ENCODE measurements at places on chromosomes 12 and 14. TPM values are rescaled to one million over a fixed set of nuclear protein-coding genes. Genes with fewer than 3 reads are reported as not detected.

DNA sequence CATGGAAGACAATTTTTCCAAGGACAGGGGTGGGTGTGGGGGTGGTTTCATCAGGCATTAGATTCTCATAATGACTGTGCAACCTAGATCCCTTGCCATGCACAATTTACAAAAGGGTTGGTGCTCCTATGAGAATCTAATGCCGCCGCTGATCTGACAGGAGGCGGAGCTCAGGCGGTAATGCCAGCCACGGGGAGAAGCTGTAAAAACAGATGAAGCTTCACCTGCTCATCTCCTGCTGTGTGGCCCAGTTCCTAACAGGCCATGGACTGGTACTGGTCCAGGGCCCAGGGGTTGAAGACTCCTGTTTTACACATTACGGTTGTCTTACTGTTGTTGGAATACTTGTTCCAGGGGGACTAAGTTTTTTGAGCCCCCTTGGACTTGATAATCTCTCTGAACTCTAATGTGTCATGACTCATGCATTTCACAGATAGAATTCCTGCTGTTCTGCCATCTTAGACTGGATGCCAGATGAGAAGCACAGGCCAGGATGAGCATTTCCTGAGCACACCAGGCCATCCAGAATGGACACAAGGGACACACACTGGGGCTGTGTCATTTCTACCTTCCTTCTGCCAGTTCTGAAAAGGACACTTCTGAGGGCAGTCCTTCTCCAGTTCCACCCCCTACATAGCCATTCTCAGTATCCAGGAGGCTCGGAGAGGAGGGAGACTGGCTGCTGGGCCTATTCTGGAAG, 5.8 kb downstream of the PLEKHD1 start:
- no peaks in the 10 kb centered on the region for H3K4me1 ChIP-seq
- H3K36me3 ChIP-seq: no peaks in the 10 kb centered on the region
- no peak overlapping the region for H3K27ac ChIP-seq
- no peak overlapping the region for H3K4me3 ChIP-seq

The KCNH3 gene
- total RNA-seq: 0.30 TPM

DNA sequence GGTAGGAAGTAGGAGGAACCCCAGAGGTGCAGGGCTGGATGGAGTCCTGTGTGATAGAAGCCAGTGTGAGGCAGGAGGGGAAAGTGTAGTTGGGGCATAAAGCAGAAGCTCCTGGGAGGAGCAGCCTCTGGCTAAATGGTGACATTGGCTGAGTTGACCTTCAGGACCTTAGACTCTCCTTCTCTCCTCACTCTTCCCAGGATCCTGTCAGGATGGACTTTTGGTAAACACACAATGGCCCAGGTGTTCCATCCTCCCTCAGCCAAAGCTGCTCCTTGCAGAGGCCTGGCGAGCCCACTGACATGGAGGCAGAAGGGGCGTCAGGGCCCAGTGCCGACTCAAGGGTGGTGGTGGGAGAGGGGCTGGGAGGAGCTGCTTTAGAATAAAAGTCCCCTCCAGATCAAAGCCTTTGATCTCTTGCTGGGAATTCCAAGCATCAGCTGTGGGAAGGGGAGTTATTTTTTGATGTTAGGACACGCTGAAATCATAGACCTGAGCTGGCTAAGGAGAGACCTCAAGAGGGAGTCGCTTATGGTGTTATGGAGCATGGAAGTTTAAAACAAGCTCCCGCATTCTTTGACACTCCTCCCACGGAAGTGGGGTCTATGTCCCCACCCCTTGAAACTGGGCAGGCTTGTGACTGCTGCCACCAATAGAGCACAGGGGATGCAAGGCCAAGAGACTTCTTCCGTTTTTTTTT, 44.1 kb downstream of the SMIM41 start:
- no peak for DNase-seq
- H3K4me1 ChIP-seq: no peaks in the 10 kb centered on the region

DNA sequence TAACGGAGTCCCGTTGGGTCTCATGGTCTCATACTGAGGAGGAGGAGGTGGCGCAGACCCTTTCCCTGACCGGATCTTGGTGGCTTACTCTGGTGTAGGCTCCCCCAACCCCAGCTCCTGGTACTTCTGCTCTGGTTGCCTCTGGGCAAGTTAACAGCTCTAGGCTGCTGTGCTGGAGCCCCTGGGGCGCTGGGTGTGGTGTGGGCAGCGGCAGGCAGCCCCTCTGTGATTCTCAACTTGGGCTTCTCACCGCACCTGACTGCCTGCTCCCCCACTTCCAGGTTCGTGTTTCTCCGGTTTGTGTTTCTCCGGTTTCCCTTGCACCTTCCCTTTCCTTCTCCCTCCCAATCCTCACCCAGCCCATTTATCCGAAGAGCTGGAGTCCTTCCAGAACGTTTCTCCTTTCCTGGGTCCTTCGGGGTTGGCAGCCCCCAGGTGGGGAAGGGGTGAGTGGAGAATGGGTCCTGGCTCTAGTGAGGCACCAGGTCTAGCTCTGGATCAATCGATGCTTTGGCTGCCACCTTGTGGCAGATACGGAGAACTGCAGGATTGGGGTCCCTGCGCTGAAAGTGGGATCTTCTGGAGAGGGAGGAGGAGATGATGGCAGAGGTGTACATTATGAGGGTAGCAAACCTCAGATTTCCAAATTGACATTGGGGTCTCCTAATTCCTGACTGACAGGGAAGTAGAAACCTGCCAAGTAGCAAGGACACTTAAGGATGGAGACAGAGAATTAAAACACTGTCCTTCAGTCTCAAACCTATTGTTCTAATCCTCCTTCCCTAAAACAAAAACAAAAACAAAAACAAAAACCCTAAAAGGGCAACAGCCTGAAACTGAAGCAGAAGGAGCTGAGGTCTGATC, 8.3 kb downstream of the CISTR start:
- no peaks in the 10 kb centered on the region for H3K36me3 ChIP-seq
- H3K4me3 ChIP-seq: no peak overlapping the region
- H3K27ac ChIP-seq: no peak overlapping the region
- no peak for DNase-seq
- peaks cover 79% of the 10 kb centered on the region for H3K27me3 ChIP-seq

- H3K4me3 ChIP-seq: no peak overlapping the region
- H3K27ac ChIP-seq: no peak overlapping the region
- DNase-seq: no peak
- H3K4me1 ChIP-seq: peaks cover 9% of the 10 kb centered on the region
- H3K27me3 ChIP-seq: no peaks in the 10 kb centered on the region
These were observed 59.0 kb downstream of the GALNT16 start for GRCh38 chr14:69318901-69319475.

DNA sequence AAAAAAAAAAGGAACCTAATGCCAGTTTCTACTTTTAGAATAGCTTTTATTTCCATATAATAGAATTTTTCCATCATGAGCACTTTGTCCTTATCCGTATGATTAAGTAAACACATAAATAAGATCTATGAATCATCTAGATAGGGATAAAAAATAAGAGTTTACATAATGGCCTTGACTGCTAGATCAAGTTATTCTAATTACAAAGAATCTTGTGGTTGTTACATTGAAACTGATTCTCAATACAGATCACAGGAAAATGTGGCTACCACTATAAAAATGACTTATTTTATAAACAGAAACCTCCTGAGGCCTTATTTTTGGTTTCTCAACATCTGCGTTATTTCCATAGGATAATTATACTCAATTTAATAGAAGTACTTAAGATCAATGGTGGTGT, 34.4 kb upstream of the NDUFA12 start:
- peaks cover 71% of the 10 kb centered on the region for H3K36me3 ChIP-seq
- no peaks in the 10 kb centered on the region for H3K4me1 ChIP-seq
- H3K4me3 ChIP-seq: no peak overlapping the region
- DNase-seq: no peak
- H3K27ac ChIP-seq: no peak overlapping the region

DNA sequence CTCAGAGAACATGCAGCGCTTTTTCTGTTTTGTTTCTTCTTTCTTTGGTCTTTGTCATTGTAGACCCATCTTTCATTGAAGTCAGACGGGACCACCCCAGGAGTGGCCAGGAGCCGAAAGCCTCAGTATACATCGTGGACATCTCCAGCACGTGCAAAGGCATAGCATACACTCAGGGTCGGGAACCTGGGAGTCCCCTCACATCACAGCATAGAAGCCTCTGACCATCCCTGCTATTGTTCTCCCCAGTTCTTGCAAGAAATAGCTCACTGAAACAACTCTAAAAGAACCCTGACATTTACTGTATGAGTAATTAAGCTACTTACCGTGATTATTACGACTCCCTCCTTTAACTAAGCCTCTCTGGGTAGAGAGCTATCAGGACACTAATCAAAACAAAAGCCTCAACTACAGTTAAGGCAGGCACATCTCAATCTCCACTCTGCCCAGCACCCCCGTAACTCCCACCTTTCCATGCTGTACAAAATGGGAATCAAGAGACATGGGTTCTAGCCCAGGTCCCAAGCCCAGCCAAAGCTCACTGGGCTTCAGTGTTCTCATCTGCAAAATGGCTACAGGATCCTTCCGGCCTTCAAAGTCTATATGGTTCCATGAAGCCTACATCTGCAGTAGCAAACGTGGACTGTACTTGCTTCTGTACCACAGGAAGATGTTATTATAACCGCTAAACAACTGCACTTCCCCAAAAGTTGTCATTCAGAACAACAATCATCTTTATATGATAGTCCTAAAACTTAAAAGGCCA, 6.7 kb downstream of the CCDC88C start:
- no peak overlapping the region for H3K4me3 ChIP-seq
- no peaks in the 10 kb centered on the region for H3K4me1 ChIP-seq
- H3K36me3 ChIP-seq: no peaks in the 10 kb centered on the region
- H3K27ac ChIP-seq: no peak overlapping the region
- H3K27me3 ChIP-seq: no peaks in the 10 kb centered on the region

DNA sequence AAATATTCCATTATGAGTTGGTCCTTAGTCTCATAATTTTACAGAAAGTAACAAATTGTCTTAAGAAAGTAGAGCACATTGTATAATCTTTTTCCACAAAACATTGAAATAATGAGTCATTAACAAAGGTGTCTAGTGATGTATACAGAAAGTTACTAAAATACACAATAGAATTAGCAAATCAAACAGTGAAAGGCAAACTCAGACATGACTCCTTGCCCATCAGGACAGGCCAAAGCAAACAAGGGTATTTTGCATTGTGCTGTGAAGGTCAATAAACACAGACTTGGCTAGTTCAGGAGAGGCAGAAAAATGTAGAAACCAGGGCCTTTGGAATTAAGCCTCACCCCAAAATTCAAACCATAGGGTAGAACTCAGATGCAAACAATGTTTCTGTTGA, 37.3 kb downstream of the SIX4 start:
- H3K4me1 ChIP-seq: no peaks in the 10 kb centered on the region
- no peaks in the 10 kb centered on the region for H3K36me3 ChIP-seq
- no peaks in the 10 kb centered on the region for H3K27me3 ChIP-seq

GRCh38 chr12:85836197-85837090, at the start of gene RASSF9:
RASSF9 (minus strand) TSS chr12:85836409; CDS start chr12:85836201, 208 bp downstream.
- peak; percentile 56 for DNase-seq
- no peaks in the 10 kb centered on the region for H3K36me3 ChIP-seq
- H3K27me3 ChIP-seq: no peaks in the 10 kb centered on the region

- H3K4me1 ChIP-seq: peaks cover 5% of the 10 kb centered on the region
- H3K36me3 ChIP-seq: no peaks in the 10 kb centered on the region
- no peak for DNase-seq
- no peak overlapping the region for H3K27ac ChIP-seq
These were observed 918.0 kb upstream of the SEL1L start for GRCh38 chr14:82451675-82452074.

- DNase-seq: no peak
- H3K36me3 ChIP-seq: no peaks in the 10 kb centered on the region
- no peak overlapping the region for H3K4me3 ChIP-seq
- H3K27ac ChIP-seq: no peak overlapping the region
- no peaks in the 10 kb centered on the region for H3K27me3 ChIP-seq
- no peaks in the 10 kb centered on the region for H3K4me1 ChIP-seq
These were observed 55.0 kb upstream of the BICD1 start for GRCh38 chr12:32051511-32052211.

The SP1 gene
- 45.3 TPM for total RNA-seq

- H3K36me3 ChIP-seq: no peaks in the 10 kb centered on the region
- DNase-seq: peak; percentile 55
- peaks cover 5% of the 10 kb centered on the region for H3K4me1 ChIP-seq
- H3K27ac ChIP-seq: peak within 1 kb of the TSS; percentile 93
- H3K4me3 ChIP-seq: peak within 1 kb of the TSS; percentile 82
These were observed at the start of gene POLE2 for GRCh38 chr14:49687942-49688700. POLE2 (minus strand) TSS chr14:49688214; CDS start chr14:49688203, 11 bp downstream.

GRCh38 chr12:1279050-1279449, 288.0 kb downstream of the ERC1 start:
- no peaks in the 10 kb centered on the region for H3K4me1 ChIP-seq
- no peaks in the 10 kb centered on the region for H3K36me3 ChIP-seq
- no peaks in the 10 kb centered on the region for H3K27me3 ChIP-seq
- DNase-seq: no peak

DNA sequence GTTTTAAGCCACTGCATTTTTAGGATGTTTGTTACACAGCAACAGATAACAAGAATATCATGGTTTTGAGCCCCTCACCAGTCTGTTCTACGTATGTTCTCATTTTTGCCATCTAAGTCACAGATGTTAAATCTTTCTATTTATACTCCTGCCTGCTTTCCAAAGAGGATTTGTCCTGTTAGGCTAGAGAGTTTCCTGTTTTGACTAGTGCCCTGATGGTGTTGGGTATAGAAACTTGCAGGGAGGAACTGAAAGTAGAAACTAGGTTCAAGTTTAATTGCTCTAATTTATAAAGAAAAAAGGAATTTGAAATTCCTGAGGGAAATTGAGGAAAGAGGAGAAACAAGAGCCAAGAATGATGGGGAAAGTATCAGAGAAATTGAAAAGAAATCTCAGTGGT, 74.4 kb upstream of the COCH start:
- no peaks in the 10 kb centered on the region for H3K4me1 ChIP-seq
- no peak overlapping the region for H3K4me3 ChIP-seq
- no peaks in the 10 kb centered on the region for H3K36me3 ChIP-seq
- no peak overlapping the region for H3K27ac ChIP-seq
- no peaks in the 10 kb centered on the region for H3K27me3 ChIP-seq

The HOXC6 gene
- total RNA-seq: 3.6 TPM

- H3K27ac ChIP-seq: no peak overlapping the region
- peaks cover 8% of the 10 kb centered on the region for H3K36me3 ChIP-seq
- no peak overlapping the region for H3K4me3 ChIP-seq
- no peaks in the 10 kb centered on the region for H3K4me1 ChIP-seq
- no peak for DNase-seq
- no peaks in the 10 kb centered on the region for H3K27me3 ChIP-seq
These were observed 60.8 kb downstream of the SETD3 start for GRCh38 chr14:99419905-99420304.

DNA sequence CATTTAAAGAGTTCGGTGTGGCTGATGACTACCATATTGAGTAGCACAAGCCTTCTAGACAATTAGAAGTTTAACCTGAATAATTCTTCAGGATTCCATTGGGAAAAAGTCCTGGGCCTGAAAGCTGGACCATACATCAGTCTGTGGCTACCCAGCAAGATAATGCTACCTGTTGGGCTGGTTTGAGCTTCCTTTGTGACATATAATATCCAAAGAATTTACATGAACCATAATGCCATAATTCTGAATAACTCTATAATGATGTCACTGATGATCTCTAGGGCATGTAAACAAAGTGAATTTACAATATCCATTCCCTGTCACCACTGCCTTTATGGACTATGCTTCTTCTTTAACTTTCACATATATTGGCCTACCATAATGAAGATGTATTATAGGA, 3.8 kb upstream of the YBX3 start:
- no peak for DNase-seq
- no peak overlapping the region for H3K4me3 ChIP-seq
- H3K4me1 ChIP-seq: no peaks in the 10 kb centered on the region
